Stomach (tissue), 19 donors: ENCODE measurements at places on chromosomes 5 and 9. TPM values are rescaled to one million over a fixed set of nuclear protein-coding genes. Genes with fewer than 3 reads are reported as not detected.

- peaks cover 1% of the 10 kb centered on the region for H3K4me1 ChIP-seq
- no peak overlapping the region for H3K27ac ChIP-seq
- DNase-seq, result no peak
- no peak overlapping the region for H3K4me3 ChIP-seq
- H3K36me3 ChIP-seq, result no peaks in the 10 kb centered on the region
These were observed 14.8 kb downstream of the ENHO start for GRCh38 chr9:34507966-34508365.

GRCh38 chr9:20630241-20630943 lies 8.1 kb upstream of the MLLT3 start:
- no peaks in the 10 kb centered on the region for H3K27me3 ChIP-seq
- no peaks in the 10 kb centered on the region for H3K4me1 ChIP-seq
- H3K4me3 ChIP-seq, result no peak overlapping the region
- DNase-seq, result no peak
- no peak overlapping the region for H3K27ac ChIP-seq
- H3K36me3 ChIP-seq, result no peaks in the 10 kb centered on the region

DNA sequence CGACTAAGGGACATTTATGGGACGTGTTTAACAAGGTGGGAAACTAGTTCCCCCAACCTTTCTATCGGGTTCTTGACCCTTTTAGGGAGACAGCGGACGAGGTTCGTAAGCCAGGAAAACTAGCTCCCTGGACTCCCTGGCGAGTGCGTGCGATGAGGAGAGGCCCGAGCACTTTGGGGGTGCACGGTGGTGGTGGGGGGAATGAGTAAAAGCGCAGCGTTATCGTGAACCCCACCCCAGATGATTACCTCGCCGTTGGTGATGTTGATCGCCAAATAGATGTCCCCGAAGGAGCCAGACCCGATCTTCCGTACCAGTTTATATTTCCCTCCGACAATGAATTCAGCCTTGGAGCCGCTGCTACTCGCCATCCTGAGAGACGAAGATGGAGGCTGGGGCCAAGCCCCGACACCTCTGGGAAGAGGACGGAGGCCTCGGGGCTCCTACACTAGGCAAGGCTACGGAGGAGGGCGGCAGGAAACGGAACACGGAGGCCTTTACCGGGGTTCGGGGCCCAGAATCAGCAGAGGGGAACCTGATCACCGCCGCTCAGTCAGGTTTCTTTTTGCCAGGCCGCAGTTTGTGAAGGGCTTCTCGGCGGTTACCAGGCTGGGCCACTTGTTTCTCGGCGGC lies 529 bp downstream of the CSNK1A1 start:
- no peak for DNase-seq
- peaks cover 16% of the 10 kb centered on the region for H3K36me3 ChIP-seq
- no peaks in the 10 kb centered on the region for H3K27me3 ChIP-seq
- H3K4me3 ChIP-seq, result peak overlapping the region; percentile 68
- peak overlapping the region; percentile 97 for H3K27ac ChIP-seq

DNA sequence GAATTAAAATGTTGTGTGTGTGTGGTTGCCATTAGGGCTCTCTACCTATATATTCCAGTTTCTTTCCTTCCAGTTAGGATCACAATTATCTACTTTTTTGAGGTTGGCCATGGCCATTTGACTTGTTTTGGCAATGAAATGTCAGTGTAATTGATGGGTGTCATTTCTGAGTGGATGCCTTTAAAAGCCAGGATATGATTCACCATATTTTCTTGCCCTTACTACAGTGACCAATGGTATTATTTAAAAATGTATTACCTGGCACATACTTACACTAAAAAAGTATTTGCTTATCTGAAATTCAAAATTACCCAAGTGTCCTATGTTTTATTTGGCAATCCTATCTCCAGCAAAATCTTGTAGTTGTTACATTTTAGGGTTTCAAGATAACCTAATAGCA lies 258.7 kb upstream of the ACTBL2 start:
- no peaks in the 10 kb centered on the region for H3K27me3 ChIP-seq
- no peaks in the 10 kb centered on the region for H3K36me3 ChIP-seq
- no peak overlapping the region for H3K27ac ChIP-seq
- no peak for DNase-seq

The FGF1 gene
- 3.5 TPM for total RNA-seq

The SOHLH1 gene
- not detected for total RNA-seq

- H3K27ac ChIP-seq, result no peak overlapping the region
- no peaks in the 10 kb centered on the region for H3K4me1 ChIP-seq
- H3K4me3 ChIP-seq, result no peak overlapping the region
- no peaks in the 10 kb centered on the region for H3K36me3 ChIP-seq
These were observed 227.4 kb downstream of the FSTL4 start for GRCh38 chr5:133384903-133385302.

The LCN15 gene
- total RNA-seq, result not detected
